ENCODE measurements at places on chromosomes 6 and 20.

DNA sequence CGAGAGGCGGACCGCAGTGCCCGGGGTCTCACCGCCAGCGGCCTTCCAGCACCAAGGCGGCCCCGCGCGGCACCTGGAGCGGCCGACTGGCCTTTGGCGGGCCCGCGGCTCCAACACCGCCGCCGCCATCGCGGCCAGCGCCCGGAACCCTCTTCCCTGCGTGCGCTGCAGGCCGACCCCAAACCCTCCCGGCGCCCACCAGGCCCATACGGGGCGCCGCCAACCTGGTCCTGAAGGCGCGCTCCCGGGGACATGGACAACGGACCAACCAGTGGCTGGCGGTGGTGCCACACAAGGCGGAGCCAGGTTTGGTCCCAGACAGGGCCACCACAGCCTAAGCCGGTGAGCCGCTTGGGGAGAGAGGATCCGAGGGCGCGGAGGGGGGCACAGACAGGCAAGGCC lies 1514.8 kb upstream of the DEFB115 start:
- peak overlapping the region; percentile 33 for H3K4me3 ChIP-seq
- no peaks in the 10 kb centered on the region for H3K36me3 ChIP-seq
- H3K27me3 ChIP-seq: no peaks in the 10 kb centered on the region
- no peak for DNase-seq
- H3K4me1 ChIP-seq: no peaks in the 10 kb centered on the region
- no peak overlapping the region for H3K27ac ChIP-seq

GRCh38 chr6:20866935-20867703 lies 332.9 kb downstream of the CDKAL1 start:
- H3K4me3 ChIP-seq: no peak overlapping the region
- H3K36me3 ChIP-seq: no peaks in the 10 kb centered on the region
- DNase-seq: no peak
- H3K4me1 ChIP-seq: no peaks in the 10 kb centered on the region

DNA sequence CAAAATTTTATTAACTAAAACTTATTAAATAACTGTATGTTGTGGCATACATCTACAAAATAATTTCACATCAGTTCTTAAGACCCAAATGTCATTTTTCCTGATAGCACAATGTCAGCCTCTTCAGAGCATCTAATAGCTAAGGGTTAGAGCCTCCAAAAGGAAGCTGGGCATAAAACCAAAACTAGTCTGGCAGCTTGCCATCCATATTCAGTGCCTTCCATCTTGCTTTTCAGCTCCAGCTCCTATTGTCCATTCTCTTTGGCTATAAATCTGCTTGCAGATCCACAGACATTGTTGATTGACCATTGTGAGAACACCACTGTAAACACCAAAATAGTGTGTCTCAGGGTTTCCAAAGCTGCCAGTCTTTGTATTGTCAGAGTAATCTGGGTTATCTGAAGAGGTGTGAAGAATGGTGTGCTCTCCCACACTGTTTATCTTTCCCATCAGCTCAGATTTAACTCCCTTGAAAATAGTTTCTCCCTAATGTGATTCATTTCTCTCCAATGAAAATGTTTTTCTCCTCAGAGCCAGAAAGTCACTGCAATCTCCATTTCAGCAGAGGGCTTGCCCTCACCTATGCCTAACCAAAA lies 154.8 kb upstream of the KCNQ5 start:
- no peak overlapping the region for H3K27ac ChIP-seq
- peaks cover 26% of the 10 kb centered on the region for H3K27me3 ChIP-seq
- H3K36me3 ChIP-seq: peaks cover 3% of the 10 kb centered on the region
- no peak for DNase-seq
- no peaks in the 10 kb centered on the region for H3K4me1 ChIP-seq
- no peak overlapping the region for H3K4me3 ChIP-seq

GRCh38 chr6:101090281-101090680 lies 209.2 kb upstream of the ASCC3 start:
- no peaks in the 10 kb centered on the region for H3K36me3 ChIP-seq
- no peaks in the 10 kb centered on the region for H3K27me3 ChIP-seq
- no peak overlapping the region for H3K4me3 ChIP-seq

DNA sequence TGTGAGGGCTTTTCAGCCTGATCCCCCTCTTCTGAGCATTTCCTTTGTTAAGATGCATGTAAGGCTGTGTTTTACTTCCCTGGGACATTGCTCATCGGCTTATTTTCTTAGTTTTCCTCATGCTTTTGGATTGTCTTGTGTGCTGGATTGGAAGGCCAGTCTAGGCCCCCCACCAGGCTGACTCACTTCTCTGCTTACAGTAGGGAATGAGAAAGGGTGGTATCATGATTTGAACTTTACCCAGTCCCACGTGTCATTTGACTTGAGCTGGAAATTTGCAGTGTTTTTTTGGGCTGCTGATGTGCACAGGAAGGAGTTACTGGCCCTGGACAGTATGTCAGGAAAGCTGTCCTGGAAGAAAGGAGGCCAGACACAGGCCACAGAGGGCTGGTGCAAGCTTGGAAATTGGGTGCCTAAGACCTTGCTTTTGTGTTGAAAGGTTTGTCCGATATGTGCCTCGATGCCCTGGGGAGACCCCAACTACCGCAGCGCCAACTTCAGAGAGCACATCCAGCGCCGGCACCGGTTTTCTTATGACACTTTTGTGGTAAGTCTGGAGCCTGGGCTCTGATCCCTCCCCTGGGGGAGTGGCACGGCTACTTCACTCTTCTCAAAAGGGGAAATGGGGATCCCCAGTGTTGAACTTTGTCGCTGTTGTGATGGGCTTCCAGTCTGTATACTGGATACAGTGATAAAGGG lies 12.8 kb downstream of the RNF114 start:
- DNase-seq: no peak
- peak overlapping the region; percentile 49 for H3K27ac ChIP-seq
- H3K4me1 ChIP-seq: peaks cover 11% of the 10 kb centered on the region
- H3K27me3 ChIP-seq: no peaks in the 10 kb centered on the region

DNA sequence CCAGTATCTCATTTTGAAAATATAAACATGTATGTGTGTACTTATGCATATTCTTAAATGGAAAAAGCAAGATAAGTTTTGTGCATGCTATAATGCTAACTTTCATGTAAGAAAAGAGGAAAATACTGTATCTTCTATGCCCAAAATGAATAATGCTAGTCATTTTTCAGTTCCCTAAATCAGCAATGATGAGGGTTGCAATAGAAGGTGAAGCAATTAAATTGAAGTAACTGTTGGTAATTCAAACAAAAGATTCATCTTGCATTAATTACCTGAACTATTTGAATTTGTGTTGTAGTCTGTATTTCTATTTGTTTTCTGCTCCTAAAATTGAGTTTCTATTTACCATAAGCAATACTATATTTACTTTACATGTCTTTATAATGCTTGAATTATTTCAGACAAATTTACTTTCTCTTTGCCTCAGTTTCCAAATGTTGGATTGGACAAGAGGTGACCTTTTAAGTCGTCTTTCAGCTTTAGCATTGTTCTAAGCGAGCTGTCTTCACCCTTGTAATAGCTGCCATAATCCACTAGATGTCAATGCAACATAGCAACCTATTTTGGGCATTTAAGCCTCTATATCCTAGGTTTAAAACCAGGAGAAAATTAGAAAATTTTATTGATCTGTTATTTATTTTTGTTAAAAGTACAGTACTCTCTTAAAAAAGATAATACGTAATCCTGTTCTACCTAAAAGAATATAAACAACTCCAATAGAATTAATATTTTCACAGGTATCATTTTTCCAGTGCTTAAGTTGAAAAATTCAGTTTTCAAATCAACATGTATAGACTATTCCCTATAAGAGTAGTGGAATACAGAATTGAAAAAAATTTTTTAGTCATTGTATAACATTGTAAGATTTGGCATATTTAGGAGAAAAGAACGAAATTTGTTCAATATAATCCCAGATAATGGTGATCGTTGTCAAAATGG lies 52.3 kb upstream of the IFNGR1 start:
- H3K36me3 ChIP-seq: no peaks in the 10 kb centered on the region
- no peak for DNase-seq
- H3K4me1 ChIP-seq: peaks cover 8% of the 10 kb centered on the region
- no peak overlapping the region for H3K4me3 ChIP-seq
- H3K27ac ChIP-seq: no peak overlapping the region

DNA sequence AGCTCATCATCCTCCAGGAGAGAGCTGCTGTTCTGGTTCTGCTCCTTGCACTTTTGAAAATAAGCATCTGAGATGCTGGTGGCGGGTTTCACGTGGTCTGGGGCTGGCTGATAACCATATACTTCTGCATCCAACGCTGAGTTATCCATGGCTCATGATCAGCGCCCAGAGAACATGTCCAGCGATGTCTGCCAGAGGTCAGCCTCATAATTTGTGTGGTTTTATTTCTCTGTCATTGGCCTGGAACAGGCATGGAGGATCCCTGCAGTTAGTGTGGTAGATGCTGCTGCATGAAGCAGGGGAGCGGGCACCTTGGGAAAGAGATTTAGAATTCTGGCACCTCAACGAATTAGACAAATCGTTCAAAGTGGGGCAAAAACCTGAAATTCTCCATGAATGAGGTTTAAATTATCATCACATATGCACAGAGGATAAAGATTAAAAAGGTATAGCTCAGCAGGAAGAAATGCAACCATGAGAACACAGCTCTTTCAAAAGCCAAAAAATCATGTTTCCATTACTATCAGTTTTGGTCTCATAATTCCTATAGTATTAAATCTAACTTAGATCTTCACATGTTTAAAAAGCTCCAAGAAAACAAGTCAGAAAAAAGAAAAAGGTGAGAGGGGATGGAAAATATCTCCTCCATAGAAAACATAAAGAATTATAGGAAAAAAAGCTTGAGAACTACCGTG lies 157.2 kb downstream of the SOD2 start:
- no peaks in the 10 kb centered on the region for H3K36me3 ChIP-seq
- DNase-seq: no peak
- peaks cover 14% of the 10 kb centered on the region for H3K27me3 ChIP-seq
- no peak overlapping the region for H3K27ac ChIP-seq

DNA sequence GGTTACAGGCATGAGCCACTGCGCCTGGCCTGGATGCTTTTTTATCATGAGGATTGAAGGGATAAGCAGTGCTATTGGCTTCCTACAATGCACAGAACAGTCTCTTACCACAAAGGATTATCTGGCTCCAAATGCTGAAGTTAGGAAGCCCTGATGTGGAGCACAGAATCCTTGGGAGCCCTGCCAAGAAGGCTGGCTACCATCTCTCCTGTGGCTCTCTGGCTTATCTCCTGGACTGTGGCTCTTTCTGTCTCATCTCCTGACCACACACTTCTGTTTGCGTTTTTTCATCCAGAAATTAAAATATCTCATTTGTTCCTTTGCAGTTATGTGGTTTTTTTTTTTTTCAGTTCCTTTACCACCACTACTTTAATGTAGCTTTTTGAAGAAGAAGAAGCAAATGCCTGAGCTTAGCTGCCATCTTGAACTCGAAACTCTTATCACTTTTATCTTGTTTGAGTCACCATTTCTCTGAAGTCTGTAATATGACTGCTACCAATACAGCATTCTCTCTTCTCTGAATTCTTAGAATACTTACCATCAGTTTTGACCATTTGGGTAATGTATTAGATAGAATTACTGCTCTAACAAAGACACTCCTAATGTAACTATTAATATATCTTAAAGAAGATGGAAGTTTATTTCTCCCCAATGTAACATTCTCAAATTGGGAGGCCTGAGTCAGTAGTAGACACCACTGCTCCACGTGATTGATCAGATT lies 1044.7 kb downstream of the KIF16B start:
- H3K4me3 ChIP-seq: no peak overlapping the region
- H3K4me1 ChIP-seq: no peaks in the 10 kb centered on the region
- DNase-seq: no peak
- no peaks in the 10 kb centered on the region for H3K27me3 ChIP-seq
- H3K36me3 ChIP-seq: no peaks in the 10 kb centered on the region

- DNase-seq: no peak
- H3K27ac ChIP-seq: no peak overlapping the region
- peaks cover 9% of the 10 kb centered on the region for H3K4me1 ChIP-seq
- no peak overlapping the region for H3K4me3 ChIP-seq
- no peaks in the 10 kb centered on the region for H3K27me3 ChIP-seq
Measured at GRCh38 chr6:89287351-89288028, 27.6 kb downstream of the GABRR2 start.

DNA sequence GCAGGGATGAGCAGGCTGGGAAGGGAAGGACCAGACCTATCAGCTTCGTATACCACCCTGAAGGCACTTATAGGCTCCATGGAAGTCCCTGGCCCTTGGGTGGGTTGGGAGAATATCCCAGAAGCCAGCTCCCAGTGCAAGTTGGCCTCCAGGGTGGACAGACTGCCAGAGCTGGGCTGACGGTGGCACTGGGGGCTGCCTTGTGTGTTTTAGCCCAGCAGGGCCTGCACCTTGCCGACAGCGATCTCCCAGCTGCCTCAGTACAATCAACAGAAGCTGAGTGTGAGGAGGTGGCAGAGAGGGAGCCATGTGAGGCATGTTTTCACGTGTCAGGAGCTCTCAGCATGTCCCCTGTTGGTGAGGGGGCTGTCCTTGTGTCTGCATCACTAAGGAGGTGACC lies 159.5 kb downstream of the VEGFA start:
- H3K4me1 ChIP-seq: peaks cover 8% of the 10 kb centered on the region
- H3K27ac ChIP-seq: no peak overlapping the region
- H3K27me3 ChIP-seq: peaks cover 6% of the 10 kb centered on the region
- DNase-seq: no peak
- no peak overlapping the region for H3K4me3 ChIP-seq
- no peaks in the 10 kb centered on the region for H3K36me3 ChIP-seq

DNA sequence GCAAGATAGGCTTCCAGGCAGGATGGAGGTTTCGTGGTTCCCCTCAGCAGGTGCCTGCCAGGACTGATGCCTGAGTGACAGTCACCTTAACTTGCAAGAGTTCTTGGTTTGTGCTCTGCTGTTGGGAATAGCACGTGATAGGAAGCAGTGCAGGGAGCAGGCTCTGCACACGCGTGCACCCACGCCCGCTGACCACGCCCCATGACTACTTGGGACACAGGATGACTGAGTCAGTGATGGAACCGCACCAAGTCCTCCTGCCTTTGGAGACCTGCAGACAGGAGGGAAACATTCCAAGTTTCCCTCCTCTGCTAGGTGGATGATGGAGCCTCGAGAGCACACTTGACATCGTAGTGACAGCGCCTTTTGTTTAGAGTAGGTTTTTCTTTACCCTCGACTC lies 164.2 kb downstream of the DTNBP1 start:
- peak overlapping the region; percentile 41 for H3K27ac ChIP-seq
- H3K36me3 ChIP-seq: no peaks in the 10 kb centered on the region
- no peak for DNase-seq

DNA sequence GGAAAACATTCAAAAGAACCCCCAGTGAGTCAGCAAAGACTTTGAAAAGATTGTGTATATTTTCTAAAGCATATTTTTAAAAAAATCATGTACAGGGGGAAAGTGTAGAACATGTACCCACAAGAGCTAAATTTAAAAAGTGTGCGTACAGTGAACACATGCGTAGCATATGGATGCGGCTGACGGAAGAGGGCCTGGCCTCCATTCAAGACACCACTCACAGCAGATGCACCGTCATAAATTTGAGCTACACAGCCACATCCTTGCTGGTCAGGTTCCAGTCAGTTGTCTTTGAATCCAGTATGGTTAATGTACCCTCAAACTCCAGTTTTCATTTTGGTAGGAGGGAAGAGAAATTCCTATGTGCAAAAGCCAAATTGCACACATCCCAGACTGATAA lies 54.3 kb upstream of the SPACA1 start:
- no peaks in the 10 kb centered on the region for H3K36me3 ChIP-seq
- no peak overlapping the region for H3K4me3 ChIP-seq
- peaks cover 17% of the 10 kb centered on the region for H3K27me3 ChIP-seq
- H3K4me1 ChIP-seq: peaks cover 2% of the 10 kb centered on the region
